CD4-positive, alpha-beta T cell treated with Interleukin-15 for 1 hour (primary cell): ENCODE measurements at places on chromosomes 12 and 14.

GRCh38 chr12:47207340-47207717 is 127.6 kb upstream of the AMIGO2 start:
- peak; percentile 68 for DNase-seq

GRCh38 chr12:3446235-3446634 is 44.8 kb upstream of the PRMT8 start:
- DNase-seq: no peak

DNA sequence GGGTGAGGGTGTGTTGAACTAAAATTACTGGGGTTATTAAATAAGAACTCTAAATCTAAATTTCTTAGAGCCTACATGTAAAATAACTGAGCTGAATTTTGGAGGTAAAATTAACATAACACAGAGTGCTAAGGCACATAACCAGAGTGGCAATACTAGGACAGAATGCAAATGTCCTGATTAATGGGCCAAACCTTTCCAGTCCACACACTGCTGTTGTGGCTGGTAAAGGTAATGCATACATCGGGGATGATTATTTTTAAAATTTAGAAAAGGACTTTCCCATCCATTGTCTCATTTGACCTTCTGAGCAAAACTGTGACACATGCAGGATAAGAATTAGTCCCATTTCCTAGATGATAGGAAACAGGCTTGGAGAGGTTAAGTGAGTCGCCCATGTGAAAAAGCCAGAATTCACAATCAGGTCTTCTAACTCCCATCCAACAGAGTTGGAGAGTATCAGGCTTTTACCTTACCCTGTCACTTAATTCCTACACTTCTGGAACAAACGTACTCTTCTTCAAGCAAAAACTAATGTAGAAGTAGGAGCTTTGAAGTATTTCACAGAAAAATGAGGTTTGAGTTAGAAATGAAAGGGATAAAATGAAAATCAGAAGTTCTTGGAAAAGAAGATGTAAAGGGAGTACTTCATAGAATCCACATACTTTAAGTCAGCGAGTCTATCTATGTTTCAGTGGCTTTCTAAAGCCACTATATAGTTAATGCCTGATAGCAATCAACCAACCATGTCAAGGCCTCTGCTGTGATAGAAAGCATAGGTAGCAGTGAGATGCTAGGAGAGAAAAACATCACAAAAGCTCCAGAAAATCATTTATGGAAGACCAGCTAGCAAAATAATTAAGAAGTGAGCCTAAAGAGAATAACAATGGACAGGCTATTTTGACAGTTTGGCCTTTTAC is 334.9 kb upstream of the DIO2 start:
- DNase-seq: no peak

DNA sequence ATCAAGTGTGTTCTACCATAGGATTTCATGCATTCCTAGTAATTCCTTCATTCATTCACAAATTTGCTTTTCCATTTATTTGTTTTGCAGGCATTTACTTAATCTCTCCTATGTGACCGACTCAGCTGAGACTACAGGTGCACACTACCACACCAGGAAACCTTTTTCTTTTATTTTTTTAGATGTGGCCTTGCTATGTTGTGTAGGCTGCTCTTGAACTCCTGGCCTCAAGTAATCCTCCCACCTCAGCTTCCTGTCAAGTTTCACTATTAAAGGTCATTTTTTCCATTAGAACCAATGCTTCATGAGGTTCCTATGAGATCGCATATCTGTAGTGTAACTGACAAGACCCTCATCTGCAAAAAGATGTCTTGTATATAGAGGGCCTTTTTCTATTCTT is 1218.7 kb downstream of the VRK1 start:
- no peak for DNase-seq

GRCh38 chr14:65483647-65484046 is 71.1 kb downstream of the FUT8 start:
- no peak for DNase-seq

DNA sequence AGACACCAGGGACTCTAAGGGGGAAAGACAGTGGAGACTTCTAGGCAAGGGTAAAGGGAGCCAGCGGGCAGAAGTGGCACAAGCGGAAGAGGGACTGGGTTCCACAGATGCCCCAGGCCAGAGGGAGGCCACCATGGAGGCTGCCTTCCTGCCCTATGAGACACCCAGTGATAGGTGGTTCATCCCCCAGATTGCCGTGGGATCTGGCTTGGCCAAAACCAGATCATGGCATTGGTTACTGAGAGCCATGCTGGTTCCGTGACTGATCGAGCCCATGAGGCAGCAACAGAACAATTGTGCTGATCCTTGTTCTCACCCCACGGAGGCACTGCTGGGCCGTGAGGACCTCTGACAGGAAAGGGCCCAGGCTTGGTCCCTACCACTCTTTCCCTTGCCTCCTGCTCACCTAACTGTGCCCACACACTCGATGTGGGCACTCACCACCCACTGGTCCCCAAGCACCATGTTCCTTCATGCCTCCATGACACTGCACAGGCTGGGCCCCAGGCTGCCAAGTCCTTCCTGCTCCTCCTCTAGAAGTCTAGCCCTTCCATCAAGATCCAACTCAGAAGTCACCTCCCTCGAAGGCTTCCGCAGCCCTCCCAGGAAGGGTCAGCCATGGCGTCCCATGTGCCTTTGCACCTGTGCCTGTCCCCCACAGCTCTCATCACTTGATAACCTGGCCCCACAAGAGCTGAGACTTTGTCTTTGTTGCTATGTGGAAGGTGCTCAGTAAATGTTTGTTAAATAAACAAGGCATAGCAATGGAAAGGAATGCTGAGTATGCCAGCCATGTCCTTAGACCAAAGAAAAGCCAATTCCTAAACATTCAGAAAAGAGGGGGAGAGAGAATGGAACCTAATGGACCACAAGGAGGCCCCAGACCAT is 7.3 kb downstream of the KRT79 start:
- no peak for DNase-seq

- no peak for DNase-seq
Observed at GRCh38 chr12:57609101-57609780, 2.0 kb upstream of the ARHGEF25 start.

GRCh38 chr14:22434030-22434429 is 155.0 kb downstream of the DAD1 start:
- no peak for DNase-seq

DNA sequence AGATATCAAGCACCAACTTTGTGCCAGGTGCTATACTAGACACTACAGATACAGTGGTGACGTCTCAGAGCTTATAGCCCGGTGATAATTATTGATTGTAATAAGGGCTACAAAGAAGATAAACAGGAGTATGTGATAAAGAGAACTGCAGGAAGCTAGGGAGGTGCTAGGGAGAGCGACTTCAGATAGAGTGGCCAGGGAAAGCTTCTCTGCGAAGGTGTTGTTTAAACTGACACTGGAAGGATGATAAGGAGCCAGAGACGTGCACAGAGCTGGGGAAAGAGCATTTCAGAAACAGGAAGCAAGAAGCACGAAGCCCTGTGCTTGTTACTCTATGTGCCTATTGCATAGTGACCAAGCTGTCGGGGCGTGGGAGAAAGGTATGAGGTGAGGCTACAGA is 48.1 kb upstream of the OTX2 start:
- no peak for DNase-seq

DNA sequence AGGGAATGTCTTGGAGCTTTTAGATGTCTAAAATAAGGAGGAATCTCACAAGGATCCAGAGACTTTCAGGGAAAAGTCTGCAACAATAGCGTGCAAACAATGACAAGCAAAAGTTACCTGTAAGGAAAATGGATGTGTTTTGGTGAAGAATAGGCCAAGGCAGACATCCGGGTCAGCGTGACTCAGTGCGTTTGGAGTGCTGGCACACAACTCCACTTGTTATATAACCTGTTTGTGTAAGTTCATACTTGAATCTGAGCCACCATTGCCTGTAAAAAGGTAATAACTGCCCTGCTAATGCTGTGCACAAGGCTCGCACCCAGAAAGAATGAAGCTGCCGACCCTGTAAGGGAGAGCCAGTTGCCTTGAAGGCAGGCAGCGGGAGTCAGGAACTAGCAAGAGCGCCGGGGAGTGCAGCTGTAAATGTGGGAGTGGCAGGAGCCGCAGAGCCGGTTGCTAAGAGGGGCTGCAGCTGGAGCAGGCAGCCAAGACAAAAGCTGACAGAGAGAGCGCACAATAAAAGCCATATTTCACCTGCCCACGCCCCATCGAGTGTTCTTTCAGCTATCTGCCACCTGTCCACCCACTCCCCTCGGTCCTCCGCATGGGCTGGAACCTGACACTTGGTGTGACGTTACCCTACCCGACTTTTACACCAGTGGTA is 638.5 kb upstream of the MIS18BP1 start:
- no peak for DNase-seq

- DNase-seq: no peak
Observed at GRCh38 chr14:37093364-37093763, 79.0 kb downstream of the SLC25A21 start.

DNA sequence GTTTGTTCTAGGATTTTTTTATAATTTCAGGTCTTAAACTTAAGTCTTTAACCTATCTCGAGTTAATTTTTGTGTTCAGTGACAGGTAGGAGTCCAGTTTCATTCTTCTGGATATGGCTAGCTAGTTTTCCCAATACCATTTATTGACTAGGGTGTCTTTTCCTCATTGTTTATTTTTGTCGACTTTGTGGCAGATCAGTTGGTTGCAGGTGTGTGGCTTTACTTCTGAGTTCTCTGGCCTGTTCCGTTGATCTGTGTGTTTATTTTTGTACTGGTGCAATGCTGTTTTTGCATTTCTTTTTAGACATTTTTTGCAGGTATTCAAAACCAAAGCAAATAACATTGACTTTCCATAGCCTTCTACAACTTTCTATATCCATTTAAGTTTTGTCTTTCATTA is 121.7 kb downstream of the ETNK1 start:
- DNase-seq: no peak

DNA sequence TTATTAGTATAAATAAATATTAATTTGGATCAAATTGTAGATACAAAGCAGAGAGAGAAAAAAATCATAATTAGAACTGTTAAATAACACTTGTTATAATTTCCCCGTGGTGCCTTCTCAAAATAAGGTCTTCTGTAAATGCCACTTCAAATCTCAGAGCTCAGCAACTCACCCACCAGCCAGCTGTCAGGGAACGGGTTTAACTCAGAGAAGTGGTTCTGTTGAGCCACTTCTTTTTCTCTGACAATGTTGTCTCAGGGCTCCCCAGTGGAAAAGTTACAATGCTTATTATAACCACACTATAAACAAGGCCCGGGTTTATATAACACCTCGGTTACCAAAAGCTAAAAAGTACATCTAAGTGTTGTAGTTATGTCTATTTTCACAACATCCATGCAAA is 452.6 kb downstream of the GLT1D1 start:
- no peak for DNase-seq

DNA sequence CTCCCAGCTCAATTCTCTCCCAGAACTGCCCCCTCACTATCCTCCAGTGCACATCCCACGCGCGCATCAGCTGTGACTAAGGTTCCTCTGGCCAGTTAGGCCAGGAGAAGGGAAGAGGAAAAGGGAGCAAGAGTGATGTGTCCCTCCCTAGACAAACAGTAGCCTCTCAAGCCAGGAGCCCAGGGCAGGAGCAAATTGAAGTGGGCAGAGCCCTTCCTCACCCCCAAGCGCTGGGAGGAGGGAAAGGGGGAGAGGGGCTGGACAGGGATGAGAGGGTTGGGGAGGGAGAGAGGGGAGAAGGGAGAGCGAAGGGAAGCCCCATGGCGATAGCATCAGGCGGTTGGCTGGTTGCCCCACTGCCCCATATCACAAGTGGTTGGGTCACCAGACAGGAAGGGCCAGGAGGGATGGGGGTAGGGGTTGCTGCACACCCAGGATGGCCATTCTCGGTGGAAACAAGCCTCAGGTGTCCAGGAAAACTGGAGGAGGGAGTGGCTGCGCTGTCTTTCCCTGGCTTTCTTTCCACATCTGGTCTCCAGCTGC is 1.1 kb downstream of the CD63 start:
- DNase-seq: no peak

DNA sequence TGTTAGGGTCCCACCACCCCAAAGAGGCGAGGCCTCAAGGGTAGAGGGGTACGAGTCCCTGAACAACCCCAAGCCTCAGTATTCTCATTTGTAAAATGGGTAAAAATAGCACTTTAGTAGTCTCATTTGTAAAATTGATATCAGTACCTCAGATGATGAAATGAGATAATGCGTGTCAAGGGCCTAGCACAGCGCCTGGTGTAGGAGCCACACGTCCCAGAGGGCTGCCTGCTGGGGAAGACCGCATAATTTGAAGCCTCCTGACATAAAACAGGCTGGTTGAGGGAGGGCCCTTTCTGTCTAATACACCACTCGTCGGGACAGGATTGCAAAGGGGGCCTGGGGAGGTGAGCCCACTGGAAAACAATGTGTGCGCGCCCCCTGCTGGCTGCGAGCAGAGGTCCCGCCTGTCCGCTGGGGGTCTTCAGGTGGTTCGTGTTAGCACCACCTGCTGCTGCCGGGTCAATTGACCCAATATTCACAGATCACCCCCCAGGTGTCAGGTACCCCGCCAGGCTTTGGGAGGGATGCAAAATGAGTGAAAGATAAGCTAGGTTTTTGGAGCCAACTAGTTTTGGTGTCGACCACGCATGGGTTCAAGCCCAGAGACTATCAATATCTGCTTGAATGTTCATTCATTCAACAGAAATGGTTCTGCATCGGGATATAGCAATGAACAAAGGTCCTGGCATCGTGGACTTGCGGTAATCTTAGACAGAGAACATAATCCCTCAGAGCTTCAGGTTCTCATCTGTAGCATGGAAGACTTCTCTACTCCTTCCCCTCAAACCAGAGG is 24.7 kb upstream of the IRF2BPL start:
- DNase-seq: peak; percentile 81

DNA sequence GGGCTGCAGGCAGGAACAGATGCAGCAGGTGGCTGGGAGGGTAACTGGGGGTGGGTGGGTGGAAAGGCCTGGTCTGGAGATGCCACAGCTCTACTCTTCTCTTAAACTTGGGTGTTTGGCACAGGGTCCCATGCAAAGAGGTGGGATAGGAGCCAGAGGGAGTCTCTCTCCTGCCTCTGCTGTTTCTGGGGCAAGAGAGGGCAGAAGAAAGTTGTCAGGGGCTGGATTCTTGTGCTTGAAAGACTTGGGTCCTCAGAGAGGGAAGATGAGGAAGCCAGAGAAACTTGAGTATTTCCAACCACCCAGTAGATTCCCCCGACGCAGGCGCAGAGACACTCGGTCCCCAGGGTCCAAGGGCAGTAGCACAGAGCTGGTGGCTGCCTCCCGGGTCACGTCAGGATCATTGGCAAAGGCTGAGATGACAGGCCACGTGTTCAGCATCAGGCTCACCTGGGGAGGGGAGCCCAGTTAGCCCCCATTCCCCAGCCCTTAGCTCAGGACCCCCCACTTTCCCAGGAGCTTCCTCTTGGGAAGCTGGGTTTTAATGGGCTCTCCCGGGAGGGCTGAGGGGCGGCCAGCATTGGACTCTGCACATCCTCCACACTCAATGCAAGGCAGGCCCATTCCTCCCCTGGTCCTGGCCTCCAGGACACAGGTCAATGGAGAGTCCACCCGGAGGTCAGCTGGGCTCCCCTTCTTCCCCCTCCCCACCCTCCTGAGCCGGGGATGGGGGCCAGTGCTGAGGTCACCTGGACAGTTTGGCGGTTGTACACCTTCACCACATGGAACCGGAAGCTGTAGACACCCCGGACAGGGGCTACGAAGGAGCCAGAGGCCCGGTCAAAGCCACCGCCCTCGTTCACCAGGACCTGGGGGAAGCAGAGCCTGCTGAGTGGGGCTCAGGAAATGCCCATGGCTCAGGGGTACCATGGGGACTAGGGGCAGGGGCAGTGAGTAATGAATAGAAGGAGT is 1.6 kb downstream of the CBLN3 start:
- no peak for DNase-seq
